Umbilical cord (tissue), 2 donors: ENCODE measurements at places on chromosomes 3 and 15. TPM values are rescaled to one million over a fixed set of nuclear protein-coding genes. Genes with fewer than 3 reads are reported as not detected.

Gene GABRG3
- total RNA-seq = 1.7 TPM

Gene PLA2G4E
- 0.72 TPM for total RNA-seq

Gene PPP2R3A
- 20.2 TPM for total RNA-seq

Gene ZNF717
- 35.6 TPM for total RNA-seq

DNA sequence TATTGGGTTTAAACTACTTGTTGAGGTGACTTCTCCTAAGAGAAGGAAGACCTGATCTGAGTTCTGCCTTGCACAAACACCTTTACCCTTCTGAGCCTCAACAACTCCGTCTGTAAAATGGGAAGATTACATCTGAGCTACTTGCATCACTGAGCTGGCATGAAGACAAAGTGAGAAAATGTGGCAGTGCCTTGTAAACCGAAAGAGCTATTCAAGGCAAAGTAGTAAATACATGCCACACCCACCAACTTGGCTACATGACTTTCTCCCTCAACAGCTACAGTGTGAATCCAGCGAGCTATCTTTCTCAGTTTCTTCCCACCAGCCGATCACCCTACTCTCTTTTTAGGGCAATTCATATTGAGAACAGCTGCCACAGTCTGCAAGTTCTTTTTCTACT, 148.3 kb downstream of the FOXB1 start:
- no peak for DNase-seq

DNA sequence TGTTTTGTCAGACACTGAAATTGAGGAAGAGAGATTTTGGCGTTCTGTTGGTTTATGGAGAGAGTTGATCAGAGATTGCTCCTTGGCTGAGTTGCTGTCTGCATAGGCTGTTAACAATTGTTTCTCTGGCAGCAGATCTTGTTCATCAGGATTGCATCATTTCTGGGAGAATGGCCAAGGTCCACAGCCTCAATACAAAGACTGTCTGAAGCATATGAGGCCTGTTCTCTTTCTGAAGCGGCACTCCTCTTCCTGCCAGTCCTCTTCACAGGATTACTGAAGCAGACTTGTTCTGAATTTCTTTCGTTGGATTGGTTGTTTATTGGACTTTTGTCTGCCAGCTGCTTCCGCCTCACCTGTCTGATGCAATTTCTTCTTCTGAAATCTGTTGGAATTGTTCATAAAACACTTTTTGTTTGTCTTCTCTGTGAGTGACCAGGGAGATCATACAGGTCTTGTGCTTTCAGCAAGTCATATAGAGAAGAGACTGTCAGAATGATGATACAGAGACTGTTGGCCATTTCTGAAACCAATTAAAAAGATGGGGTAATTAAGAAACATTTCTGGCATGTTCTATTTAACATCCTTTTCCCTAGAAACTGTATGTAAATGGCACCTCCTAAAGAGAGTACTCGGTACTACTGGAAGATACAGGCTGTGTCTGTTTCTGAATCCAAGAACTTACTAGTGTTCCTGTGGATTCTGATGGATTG, 25.5 kb downstream of the SETD5 start:
- peak; percentile 97 for DNase-seq

GRCh38 chr3:191356631-191357439, 26.5 kb upstream of the UTS2B start:
- DNase-seq = peak; percentile 80

DNA sequence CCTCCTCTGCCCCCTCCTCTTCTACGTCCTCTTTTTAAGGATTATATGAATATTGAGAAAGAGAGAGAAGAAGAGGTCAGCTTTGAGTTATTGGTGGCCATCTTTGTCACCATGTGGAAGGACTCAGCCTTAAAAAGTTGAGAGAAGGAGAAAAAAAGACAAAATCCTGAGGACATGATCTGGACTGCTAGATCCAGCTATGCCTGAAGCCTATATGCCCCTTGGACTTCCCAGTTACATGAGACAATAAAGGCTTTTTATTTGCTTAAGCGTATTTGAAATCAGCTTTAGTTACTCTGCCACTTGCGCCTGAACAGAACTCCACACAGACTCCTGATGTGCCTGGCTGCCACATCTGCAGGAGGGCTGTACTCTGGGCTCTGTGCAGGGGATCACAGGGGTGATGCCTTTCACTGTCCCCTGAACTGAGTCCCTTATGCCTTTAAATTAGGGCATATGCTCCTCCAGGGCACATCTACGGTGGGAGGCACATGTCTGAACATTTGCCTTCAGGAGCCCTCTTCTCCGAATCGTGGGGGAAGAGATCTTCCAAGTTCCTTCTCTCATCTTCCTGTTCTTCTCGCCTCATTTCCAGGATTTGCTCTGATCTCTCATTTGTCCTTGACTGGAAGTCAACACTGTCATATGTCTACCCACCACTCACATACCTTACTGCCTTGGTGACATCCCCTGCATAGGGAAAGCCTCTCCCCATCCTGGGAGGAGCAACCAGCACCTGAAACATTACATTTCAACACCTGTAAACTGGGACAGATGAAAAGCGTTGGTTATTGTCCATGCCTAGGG, 14.0 kb upstream of the PLA2G4E start:
- no peak for DNase-seq
